Activated T-helper 1 cell treated with Interleukin-2 at 50 U/mL for 16 hours (primary cell): ENCODE measurements at places on chromosomes 6 and 20.

GRCh38 chr6:13259393-13259792 lies 68.9 kb downstream of the TBC1D7 start:
- no peak for DNase-seq

DNA sequence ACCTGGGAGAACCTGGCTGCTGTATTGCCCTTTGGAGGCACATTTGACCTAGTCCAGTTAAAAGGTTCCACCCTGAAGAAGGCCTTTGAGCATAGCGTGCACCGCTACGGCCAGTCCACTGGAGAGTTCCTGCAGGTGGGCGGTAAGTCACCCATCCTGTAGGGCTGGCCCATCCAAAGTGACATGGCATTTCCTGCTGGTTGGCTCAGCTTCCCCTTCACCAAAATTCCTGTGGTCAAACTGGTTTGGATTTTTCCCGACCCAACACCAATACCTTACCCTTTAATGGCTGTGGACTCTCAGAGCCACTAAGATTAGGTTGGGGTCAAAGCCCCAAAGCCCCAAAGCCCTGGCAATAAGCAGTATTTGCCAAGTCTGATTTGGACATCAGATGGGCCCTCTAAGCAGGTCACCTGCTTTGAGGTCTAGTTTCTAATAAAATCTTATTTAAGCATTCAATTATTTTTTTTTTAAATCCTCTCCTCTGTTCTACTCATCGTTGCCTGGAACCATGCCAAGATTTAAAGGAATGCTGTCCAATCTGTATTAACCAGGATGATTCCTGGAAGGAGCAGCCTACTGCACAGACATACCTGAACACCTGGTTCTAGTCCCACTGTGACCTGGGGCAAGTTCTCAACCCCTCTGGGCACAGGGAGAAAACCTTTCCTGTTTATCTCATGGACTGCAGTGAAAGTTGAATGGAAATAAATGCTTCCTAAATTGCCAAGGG lies 40.8 kb downstream of the NT5E start:
- no peak for DNase-seq

DNA sequence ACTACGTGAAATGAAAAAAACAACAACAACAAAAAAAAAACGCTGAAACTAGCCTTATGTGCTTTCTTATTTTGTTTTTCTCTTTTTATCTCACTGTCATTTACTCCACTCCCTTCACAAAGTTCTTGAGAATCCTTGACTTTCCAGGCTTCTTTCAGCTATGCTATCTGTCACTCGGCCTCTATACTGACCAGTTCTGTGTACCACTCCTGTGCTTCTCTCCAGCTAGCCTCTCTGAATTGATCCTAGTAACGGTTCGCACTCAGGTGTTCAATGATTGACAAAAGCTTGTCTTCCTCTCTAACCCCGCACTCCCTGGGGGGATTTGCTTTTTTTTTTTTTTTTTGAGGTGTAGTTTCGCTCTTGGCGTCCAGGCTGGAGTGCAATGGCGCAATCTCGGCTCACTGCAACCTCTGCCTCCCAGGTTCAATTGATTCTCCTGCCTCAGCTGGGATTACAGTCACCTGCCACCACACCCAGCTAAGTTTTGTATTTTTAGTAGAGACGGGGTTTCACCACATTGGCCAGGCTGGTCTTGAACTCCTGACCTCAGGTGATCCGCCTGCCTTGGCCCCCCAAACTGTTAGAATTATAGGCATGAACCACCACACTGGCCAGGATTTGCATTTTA lies 31.8 kb downstream of the MLIP start:
- DNase-seq: no peak

GRCh38 chr20:62771396-62772102 lies 24.7 kb upstream of the MRGBP start:
- no peak for DNase-seq

GRCh38 chr6:157908369-157909281 lies 73.0 kb upstream of the SYNJ2 start:
- no peak for DNase-seq

GRCh38 chr20:33672426-33673113 lies 1.7 kb downstream of the NECAB3 start:
- DNase-seq: no peak

GRCh38 chr20:50996901-50997865 lies 25.7 kb downstream of the KCNG1 start:
- DNase-seq: no peak

GRCh38 chr6:157670466-157671186 lies 152.4 kb upstream of the SNX9 start:
- DNase-seq: no peak
